ENCODE measurements at places on chromosomes 3 and 15.

DNA sequence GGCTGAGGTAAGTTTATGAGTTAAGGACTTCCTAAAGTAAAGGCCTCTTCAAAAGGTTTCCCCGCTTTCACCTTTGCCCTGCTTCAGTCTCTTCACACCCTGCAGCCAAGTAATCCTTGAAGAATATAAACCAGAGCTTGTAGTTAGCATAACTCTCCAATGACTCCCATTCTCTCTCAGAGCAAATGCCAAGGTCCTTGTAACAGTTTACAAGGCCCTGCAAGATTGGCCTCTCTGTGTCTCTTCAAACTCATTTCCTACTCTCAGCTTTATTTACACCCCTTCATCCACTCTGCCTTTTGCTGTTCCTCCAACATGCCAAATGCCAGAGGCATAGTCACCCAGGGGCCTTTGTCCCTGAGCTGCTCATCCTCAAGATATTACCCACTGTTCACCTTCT, 60.5 kb upstream of the MME start:
- DNase-seq, result no peak

GRCh38 chr3:98967758-98968157, 66.3 kb upstream of the DCBLD2 start:
- no peak for DNase-seq

DNA sequence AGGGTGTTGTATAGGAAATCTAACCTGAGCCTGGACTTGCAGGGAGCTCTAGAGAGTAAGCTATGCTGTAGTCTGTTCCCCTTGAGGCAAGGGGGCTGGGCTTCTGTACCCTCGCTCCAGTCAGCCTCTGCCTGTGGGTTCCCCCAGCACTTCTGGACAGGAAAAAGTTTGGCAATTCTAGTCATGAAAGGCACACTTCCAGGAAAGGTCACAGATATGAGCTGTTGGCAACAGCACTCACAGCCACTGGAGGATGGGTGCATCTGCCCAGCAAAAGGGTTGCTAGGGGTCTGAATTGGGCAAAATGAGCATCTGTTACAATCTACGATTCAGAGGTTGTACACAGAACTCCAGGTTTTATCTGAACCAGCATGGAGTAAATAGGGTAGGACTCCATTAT, 281.2 kb downstream of the ERC2 start:
- no peak for DNase-seq

GRCh38 chr3:185114756-185115155, 38.1 kb downstream of the C3orf70 start:
- DNase-seq, result no peak

DNA sequence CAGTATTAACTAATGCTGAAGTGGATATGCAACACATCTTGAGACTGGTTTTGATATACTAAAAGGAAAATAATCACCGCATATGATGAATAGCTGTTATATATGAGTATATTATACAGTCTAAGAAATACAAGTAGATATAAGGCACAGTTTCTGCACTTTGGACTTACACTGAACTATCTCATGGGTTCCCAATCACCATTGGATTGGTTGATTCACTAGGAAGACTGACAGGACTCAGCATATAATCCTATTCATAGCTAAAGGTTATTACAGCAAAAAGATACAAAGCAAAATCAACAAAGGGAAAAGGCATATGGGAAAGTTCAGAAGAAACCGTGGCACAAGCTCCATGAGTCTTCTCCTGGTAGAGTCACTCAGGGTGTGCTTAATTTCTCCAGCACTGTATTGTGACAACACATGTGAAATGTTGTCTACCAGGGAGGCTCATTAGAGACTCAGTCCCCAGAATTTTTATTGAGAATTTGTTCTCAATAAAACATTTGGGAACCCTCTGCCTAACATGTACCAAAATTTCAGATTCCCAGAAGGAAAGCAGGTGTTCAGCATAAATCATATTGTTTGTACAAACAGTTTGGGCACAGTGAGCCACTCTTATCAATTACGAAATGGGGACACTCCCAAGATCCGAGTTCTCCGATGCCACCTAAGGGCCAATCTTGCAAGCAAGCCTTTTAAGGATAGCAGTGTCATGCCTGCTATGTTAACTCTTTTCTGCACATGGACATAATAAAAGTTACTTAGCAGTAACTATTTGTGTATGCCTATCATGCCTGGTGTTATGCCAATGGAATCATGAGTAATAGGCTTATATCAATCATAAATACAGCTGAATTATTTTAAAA, 26.8 kb downstream of the CMC1 start:
- DNase-seq, result no peak

DNA sequence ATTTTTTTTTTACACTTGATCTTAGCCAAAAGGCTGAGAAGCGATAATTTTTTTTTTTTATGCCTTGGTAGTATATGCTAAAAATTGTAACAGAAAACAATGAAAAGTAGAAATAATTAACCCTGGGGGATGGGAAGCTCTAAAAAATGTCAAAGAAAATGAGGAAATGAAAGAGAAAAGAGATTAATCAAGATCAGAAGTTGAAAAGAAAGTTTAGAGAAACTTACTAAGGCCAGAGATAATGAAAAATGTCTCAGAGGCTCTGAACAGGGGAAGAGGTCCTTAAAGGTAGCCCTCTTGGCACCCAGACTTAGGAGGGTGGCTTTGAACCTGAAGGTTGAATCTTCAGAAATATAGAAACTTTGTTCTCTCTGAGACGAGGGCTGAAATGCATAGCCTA, 58.6 kb upstream of the ZBED2 start:
- DNase-seq, result no peak

DNA sequence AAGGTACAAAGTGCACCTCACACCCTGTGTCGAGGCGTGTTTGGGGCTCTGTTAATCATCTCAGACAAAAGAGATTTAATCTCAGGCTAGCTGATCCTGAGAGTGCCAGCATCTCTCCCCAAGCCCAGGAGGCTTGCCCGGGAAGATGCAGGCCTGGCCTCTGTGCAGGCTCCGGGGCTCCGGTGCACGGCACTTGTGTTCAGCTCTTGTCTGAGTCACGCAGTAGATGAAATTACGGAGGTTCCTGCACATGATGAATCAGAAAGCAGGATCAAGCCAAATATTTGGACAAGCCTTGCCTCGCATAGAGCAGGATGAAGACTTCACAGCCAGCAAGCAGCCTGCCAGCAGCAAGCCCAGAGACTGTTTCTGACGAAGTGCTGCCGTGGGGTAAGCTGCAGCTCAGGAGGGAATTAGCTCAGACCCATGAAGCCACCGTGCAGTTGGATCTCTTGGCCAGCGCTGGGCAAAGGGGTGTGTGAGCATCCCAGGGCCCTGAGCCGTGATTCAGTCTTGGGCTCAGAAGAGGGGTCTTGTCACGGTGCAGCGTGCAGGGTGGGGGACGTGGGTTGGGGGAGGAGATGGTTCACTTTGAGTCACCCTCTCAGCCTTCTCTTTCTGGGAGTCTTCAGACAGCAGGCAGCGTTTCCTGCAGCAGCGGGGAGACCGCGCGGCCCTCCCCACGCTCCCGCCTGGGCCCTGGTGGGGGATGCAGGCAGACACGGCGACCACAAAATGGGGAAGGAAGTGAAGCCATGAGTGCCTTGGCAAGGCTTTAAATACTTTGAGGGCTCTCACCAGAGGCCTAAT, 89.2 kb upstream of the MEF2A start:
- peak; percentile 46 for DNase-seq

DNA sequence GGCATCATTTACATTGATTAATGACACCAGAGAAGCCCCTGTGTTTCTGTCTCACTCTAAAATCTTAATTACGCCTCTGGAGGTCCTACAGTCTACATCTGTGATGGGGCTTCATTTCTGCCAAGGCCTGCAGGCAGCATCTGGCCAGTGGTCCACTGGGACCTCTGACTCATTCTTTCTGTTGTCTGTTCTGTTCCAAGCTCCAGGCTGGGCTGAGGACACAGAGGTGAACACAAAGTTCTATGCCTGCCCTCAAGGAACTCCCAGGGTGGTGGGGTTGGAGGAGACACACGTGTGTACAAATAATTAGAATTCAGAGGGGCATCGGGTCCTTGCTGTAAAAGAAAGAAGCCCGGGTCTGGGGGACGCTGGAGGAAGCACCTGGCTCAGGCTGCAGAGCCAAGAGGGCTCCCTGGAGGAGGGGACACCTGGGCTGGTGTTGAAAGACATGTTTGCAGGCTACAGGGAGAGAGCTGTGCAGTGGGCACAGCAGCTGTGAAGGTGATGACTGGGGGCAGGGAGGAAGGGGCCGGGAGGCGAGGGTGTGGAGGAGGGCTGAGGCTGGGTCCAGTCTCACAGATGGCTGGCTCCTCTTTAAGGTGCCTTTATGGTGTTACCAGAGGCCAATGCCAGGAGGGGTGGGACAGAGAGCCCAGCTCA, 103.3 kb upstream of the PRR23E start:
- DNase-seq, result no peak

DNA sequence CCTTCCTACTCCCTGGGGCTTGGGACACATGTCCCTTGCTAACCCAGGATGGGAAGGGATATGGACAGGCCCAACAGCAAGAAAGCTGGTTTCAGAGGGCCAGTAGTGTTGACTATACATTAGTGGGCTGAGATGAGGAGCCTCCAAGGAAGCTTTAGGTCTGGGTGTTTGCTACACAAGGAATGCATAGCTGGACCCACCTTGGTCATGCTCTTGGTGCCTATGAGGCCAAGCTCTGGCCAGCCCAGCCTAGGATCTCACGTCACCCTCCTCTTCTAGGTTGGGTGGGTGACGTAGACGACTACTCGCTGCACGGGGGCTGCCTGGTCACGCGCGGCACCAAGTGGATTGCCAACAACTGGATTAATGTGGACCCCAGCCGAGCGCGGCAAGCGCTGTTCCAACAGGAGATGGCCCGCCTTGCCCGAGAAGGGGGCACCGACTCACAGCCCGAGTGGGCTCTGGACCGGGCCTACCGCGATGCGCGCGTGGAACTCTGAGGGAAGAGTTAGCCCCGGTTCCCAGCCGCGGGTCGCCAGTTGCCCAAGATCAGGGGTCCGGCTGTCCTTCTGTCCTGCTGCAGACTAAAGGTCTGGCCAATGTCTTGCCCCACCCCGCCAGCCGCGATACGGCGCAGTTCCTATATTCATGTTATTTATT, 653 bp upstream of the WDR6 start:
- no peak for DNase-seq

GRCh38 chr3:170599091-170599490, 13.2 kb upstream of the SLC7A14 start:
- DNase-seq, result no peak

- peak; percentile 36 for DNase-seq
Measured at GRCh38 chr15:77974098-77974414, 103.5 kb downstream of the TBC1D2B start.

GRCh38 chr3:120066634-120067033, 27.6 kb downstream of the GSK3B start:
- no peak for DNase-seq

GRCh38 chr3:154193000-154193615, 71.9 kb downstream of the ARHGEF26 start:
- no peak for DNase-seq

DNA sequence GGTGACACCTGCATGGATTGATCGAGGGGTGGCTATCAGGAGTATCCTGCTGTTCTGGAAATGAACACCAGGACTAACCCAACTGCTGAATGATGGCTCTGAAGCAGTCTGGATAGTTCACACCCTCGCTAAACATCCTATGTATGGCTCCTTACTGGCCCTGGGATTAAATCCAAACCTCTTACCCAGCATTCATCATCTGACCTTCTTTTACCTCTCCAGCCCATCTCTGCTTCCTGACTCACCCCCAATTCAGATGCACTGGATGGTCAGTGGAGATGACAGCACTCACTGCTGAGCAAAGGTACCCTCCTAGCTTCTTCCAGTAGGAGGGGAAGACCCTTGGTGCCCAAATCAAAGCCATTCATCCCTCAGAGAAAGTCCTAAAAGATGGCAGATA, 235.2 kb upstream of the TRIM42 start:
- DNase-seq, result no peak

- no peak for DNase-seq
Measured at GRCh38 chr3:45442679-45443253, 54.4 kb downstream of the LARS2 start.

DNA sequence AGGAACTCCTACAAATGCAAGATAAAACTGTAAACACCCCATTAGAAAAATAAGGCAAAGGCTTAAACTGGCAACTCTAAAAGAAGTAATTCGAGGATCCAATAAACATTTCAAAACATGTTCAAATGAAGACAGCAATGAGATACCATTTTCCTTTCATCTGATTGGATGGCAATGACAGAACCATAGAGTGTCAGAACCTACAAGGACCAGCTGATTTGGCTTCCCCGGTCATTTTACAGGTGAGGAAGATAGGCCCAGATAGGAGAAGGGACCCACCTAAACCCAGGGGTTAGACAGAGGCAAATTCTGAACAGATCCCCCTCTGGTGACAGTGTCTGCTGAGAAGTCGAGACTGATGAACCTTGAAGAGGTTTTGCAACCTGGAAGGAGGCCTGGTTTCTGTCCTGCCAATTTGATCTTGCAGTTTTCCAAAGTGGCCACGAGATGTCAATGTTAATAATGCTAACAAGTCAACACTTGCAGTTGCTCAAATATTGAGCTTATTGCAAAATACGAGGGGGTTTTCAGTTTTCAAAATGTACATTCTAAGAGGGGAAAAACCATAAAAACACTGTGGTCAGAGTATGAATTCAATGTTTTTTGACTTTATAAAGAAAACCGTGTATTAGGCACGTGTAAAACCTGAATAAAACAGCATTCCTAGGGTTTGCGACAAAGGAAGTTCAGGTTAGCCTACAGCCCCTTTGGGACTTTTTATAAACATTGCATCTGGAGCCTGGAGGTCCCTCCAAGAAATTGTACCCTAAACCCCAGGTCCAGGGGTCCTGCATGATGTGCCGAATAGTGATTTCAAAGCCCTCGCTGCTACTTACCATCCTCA, 21.5 kb downstream of the CFAP161 start:
- peak; percentile 33 for DNase-seq

GRCh38 chr3:105606016-105606415, 239.3 kb downstream of the ALCAM start:
- no peak for DNase-seq

- no peak for DNase-seq
Measured at GRCh38 chr15:69513986-69514385, 61.4 kb downstream of the RPLP1 start.

- DNase-seq, result peak; percentile 92
Measured at GRCh38 chr3:51669241-51670052, 1.6 kb upstream of the TEX264 start.

DNA sequence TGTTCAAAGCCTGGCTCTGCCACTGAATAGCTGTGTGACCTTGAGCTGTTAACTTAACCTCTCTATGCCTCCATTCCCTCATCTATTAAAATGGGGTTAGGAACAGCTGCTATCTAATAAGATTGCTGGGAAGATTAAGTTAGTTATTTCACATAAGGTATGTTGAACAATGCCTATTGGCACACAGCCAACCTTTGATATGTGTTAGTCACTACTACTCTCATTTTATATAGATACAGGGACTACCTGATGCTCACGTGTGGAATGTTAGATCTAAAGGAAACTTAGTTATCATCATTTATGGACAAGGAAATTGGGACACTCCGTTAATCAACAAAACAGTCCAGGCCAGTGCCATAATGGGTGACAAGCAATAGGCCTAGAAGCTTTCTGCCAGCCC, 332.4 kb upstream of the PPP2R3A start:
- no peak for DNase-seq

- DNase-seq, result peak; percentile 67
Measured at GRCh38 chr15:57609805-57610529, 18.3 kb downstream of the MYZAP start.
